ENCODE measurements at places on chromosomes 1 and 21.
A peak's percentile ranks its signal among the peaks of the same experiment; 100 is the strongest.

GRCh38 chr1:13560541-13560940 is 23.1 kb upstream of the PDPN start:
- no peak for DNase-seq

GRCh38 chr21:46428286-46428685 is 30.4 kb upstream of the DIP2A start:
- peak; percentile 27 for DNase-seq

GRCh38 chr1:174448531-174448883 is 743 bp downstream of the GPR52 start:
- no peak for DNase-seq

GRCh38 chr21:45294509-45295291 is 7.0 kb upstream of the POFUT2 start:
- peak; percentile 89 for DNase-seq

DNA sequence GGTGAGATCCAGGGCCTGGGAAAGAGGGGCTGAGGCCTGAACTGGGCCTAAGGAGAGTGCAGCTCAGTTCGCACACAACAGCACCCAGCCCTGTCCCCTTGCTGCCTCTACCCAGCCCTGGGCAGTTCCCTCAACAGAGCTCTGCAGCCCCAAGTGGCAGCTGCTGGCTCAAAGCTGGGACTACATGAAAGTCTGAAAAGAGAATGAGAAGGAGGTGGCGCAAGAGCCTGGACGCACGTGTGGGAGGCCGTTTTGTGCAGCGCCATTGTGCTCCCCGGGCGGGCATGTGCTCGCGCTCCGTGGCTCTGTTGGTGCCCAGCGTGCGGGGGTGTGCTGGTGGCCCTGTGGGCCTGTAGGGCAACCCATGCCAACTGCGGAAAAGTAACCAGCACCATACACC is 10.3 kb downstream of the GPR37L1 start:
- no peak for DNase-seq

- DNase-seq: no peak
Observed at GRCh38 chr1:235902677-235903542, 36.2 kb upstream of the LYST start.

DNA sequence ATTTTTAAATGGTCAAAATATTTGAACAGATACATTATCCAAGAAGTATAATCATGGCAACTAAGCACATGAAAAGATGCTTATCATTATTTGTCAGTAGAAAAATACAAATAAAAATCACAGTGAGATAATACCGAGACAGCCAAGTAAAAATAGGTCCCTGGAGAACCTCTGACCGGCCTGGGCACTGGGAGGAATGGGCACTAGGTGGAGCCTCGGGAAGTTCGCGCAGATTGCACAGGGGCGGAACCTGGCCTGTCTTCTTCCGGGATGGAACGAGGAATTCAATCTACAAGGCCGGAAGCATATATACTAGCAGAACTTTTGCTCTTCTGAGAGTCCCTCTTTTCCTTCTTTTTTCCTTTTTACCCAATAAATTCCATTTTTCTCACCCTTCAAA is 148.5 kb upstream of the CHRM3 start:
- no peak for DNase-seq
